ENCODE measurements at places on chromosomes 6 and 20.
A peak's percentile ranks its signal among the peaks of the same experiment; 100 is the strongest.

DNA sequence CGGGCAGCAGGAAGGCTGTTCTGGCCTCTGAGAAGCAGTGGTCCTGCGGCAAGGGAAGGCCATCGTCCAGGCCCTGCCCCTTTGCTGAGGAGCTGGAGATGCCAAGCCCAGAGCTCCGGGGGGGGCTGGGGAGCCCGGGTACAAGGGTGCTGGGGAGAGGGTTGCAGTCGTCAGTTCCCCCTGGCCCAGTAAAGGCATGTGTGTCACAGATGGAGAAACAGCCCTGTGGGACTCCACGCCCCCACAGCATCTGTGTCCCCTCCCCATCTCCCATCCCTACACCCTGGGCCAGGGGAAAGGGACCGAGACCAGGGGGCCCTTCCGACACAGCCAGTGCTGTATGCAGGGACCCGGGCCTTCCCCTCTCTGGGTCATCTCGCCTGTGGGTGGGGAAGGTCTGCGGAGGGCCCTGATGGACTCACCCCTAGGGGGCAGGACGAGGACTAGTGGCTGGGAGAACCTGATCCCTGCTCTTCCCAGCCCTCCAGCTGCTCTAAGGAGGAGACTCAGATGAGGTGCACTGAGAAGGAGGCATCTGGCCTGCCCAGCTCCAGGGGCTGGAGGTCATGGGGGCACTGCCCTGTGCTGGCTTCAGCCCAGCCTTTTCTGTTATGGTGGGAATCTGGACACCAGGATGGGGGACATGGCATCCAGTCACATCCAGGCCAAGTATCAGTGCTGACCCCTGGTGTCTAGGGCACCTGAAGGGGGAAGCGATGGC lies 609 bp downstream of the MYL9 start:
- peak; percentile 35 for DNase-seq

DNA sequence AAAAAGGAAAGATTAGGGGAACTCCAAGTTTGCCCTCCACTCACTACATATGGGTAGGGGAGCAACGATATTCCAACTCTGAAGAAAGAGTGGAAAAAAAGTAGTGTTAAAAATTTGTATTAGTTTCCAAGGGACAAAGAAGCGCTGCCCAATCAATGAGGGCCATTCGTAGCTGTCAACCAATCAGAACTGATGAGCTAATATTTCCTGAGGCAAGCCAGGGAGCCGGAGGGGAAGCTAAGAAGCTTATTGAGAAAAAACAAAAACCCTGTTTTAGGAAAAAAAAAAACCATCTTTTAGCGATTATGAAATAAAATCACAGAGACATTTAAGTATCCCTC lies 59.5 kb downstream of the TRIM38 start:
- peak; percentile 73 for DNase-seq

GRCh38 chr20:20608641-20609040 lies 103.8 kb downstream of the RALGAPA2 start:
- no peak for DNase-seq

GRCh38 chr6:100466410-100467128 lies 1.8 kb upstream of the SIM1 start:
- no peak for DNase-seq

GRCh38 chr6:53899512-53899911 lies 104.7 kb downstream of the LRRC1 start:
- DNase-seq, result no peak

GRCh38 chr6:138647006-138647405 lies 126.6 kb upstream of the CCDC28A start:
- peak; percentile 67 for DNase-seq

DNA sequence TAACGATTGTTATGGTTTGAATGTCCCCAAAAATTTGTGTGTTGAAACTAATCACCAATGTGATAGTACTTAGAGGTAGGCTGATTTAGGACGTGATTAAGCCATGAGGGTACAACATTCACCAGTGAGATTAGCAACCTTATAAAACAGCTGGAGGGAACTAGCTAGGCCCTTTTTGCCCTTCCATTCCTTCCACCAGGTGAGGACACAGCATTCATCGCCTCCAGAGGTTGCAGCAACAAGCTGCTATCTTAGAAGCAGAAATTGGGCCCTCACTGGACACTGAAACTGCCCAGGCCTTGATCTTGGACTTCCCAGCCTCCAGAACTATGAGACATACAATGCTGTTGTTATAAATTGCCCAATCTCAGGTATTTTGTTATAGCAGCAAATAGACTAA lies 340.7 kb upstream of the JARID2 start:
- no peak for DNase-seq

- peak; percentile 0 for DNase-seq
These were observed 66.1 kb downstream of the ADGB start for GRCh38 chr6:146664871-146665360.

GRCh38 chr6:148455225-148455624 lies 112.6 kb downstream of the SASH1 start:
- DNase-seq, result no peak

- DNase-seq, result no peak
These were observed 4.5 kb upstream of the GATA5 start for GRCh38 chr20:62480318-62480717.

- no peak for DNase-seq
These were observed 108.0 kb downstream of the ATXN1 start for GRCh38 chr6:16653226-16653625.

DNA sequence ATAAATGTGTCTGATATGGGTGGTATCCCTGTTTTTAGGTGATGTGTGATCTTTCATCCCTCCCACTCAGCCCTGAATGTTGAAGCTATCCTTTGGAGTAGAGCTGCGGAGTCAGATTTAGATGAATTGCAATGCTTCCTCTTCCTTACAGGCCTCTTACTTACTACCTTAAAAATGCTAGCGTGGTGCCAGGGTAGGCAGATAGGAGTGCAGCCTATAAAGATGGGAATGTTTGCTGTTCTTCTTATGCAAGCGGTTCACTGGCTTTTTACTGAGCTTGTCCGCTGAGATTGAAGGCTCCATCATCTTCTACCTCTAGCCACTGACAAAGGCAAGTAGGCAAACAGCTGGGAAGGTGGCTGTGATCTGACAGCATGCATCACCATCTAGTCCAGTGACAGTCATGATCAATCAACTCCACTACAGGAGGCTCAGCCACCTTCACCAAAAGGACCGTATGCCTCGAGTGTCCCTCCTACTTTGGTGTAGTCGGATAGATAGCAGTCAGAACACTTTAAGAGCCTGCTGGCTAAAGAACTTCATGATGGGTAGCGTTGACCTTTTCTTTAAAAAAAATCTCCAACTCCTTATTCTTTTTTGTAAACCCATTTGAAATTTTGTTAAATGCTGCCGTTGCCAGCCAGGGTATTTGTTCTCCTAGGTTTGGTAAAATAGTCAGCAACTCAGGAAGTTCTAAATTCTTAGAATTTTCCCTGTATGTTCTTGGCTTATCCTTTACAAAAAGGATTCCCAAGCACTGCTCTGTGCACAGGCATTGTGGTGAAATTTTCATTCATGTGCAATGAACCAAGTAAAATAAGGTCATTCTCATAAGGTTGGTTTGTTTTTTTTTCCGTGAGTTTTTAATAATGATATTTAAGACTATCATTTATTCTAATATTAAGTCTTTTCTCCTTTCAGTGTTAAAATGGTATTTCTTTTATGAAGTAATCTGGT lies 169.6 kb downstream of the MTHFD1L start:
- DNase-seq, result no peak

- DNase-seq, result no peak
These were observed 548.9 kb upstream of the ADGRB3 start for GRCh38 chr6:68086199-68086598.

DNA sequence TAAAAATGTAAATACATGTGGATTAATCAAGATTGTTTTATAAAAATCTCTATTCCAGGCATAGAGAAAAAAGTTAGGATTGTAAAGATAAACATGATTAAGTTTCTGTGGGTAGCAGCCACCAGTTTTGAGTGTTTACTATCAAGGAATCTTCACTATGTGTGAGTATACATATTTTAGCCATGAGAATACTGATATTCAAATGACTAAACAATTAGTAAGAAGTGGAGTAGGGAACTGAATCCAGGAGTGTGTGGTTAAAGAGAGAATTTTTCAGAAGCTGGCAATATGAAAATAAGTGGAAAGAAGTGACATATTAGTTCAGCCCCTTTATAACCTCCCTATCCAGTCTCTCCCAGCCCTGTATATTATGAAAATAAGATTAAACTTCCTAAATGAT lies 10.3 kb downstream of the ELOVL2 start:
- no peak for DNase-seq

- no peak for DNase-seq
These were observed 12.5 kb upstream of the PANK2 start for GRCh38 chr20:3876676-3877075.

DNA sequence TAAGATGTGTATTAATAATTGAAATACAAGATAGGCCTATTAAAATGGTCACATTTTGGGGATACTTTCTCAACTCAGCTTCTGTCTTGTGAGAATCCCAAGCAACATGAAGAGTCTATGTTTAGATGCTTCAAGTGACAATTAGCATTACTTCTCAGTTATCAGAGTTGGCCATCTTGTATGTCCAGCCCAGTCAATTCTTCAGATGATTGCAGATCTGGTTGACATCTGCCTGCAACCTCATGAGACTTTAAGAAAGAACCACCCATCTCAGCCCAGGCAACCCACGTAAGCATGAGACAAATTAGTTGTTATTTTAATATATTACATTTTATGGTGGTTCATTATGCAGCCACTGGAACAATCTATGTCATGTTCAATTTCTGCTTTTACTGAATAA lies 256.5 kb downstream of the TENT5A start:
- DNase-seq, result no peak

- DNase-seq, result no peak
These were observed 4.0 kb downstream of the VARS1 start for GRCh38 chr6:31791324-31792089.

GRCh38 chr6:157258878-157259277 lies 64.4 kb downstream of the TMEM242 start:
- no peak for DNase-seq

- no peak for DNase-seq
These were observed 43.4 kb downstream of the SRC start for GRCh38 chr20:37389241-37389747.

- DNase-seq, result no peak
These were observed 2.5 kb upstream of the TNFRSF6B start for GRCh38 chr20:63693733-63694583.

- no peak for DNase-seq
These were observed 12.0 kb downstream of the RAET1E start for GRCh38 chr6:149885888-149886287.

DNA sequence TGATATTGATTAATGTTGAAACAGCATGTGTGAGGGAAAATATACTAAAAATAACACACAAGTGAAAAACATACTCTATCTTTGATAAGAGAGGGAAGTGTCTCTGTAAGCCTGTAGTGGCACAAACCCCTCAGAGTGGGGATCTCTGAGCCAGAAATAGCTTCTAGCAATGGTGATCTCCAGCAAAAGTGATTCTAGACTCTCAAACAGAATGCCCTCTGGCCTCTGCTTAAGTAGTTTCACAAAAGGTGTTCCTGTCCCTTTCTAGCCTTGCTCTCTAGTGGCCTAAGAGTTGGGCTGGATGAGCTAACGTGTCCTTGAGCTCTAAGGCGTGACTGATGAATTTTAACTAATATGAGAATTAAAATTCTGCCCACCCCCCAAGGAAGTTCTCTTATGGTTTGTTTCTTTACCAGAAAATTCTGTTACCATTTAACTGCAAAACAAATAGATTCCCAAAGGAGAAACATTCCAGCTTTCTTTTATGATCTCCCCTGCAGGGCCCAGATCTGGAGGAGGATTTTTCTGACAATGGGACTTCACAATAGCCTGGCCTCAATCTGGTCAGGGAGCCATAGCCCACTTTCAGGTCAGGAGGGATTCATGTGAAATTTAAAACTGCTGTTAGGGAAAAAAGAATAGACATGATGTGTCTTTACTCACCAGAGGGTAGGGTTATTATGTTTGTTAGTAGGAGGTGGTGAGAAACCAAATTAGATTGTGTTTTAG lies 182.5 kb upstream of the LAMP5 start:
- DNase-seq, result no peak

DNA sequence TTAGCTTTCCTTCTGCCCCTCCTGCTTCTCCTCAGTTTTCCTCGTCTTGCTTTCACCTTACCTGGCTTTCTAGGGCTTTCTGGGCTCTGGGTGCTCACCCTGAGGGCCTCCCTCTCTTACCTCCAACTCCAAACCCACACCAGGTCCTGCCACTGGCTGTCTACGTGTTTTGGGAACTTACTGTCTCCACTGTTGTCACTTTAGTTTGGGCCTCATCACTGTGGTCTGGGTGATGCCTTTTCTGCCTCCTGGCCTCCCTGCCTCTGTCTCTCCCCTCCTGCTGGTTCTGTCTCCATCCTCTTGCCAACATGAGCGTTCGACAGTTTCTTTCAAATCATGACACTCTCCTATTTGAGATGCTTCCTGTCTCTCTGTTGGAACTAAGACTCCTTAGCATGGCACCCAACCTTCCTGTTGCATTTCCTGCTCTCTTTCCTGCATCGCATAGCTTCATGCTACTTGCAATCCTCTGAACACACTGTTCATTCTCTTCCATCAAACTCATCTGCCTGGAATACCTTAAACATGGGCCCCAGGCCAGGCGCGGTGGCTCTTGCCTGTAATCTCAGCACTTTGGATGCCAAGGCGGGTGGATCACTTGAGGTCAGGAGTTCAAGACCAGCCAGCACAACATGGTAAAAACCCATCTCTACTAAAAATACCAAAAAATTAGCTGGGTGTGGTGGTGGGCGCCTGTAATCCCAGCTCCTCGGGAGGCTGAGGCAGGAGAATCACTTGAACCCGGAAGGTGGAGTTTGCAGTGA lies 5.5 kb downstream of the CD40 start:
- DNase-seq, result no peak

GRCh38 chr6:71114986-71115385 lies 158.1 kb upstream of the B3GAT2 start:
- no peak for DNase-seq

GRCh38 chr6:25180630-25181349 lies 98.4 kb upstream of the CARMIL1 start:
- DNase-seq, result no peak

DNA sequence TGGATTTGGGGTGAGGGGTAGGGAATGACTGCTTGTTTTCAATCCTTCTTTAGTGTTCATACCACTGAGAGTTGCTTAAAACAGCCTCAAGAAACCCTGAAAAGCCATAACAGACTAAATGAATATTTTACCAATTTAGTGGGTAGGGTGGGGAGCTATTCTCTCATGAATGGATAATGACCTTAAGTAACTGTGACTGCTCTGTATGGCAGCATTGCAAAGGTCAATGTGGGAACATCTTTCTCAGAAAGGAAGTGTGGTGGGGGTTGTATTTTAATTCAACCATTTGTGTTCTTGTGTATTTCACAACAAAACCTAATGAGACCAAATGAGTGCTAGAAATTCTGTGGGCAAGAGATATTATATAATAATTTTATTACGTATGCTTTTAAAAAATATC lies 55.7 kb downstream of the PHACTR2 start:
- no peak for DNase-seq

GRCh38 chr6:134111062-134111677 lies 58.7 kb upstream of the SLC2A12 start:
- DNase-seq, result peak; percentile 52

GRCh38 chr6:25682324-25682723 lies 30.3 kb downstream of the SCGN start:
- DNase-seq, result no peak
